ENCODE measurements at places on chromosomes 5 and 9. TPM values are rescaled to one million over a fixed set of nuclear protein-coding genes. Genes with fewer than 3 reads are reported as not detected.
A peak's percentile ranks its signal among the peaks of the same experiment; 100 is the strongest.

DNA sequence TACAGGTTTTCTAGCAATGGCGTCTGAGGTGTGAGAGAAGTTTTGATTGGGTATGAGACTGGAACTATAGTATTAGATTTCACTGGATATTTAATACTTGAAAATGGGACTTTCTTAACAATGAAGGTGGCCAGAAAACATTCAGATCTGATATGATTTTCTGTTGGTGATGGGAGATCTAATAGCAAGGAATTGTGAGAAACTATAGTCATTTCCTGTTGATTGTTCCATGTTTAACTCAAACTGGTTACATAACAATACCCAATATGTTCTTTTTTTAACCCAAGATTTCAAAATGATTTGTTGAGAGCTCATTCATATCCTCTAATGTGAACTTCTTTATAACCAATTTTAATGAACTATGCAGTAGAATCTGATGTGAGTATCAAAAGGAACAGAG, 793.2 kb upstream of the RGMB start:
- DNase-seq, result no peak

WNT8A gene
- not detected for total RNA-seq

- peak; percentile 74 for DNase-seq
Observed at GRCh38 chr5:317086-317811, 4.3 kb upstream of the AHRR start.

PCDHB10 gene
- total RNA-seq, result 0.96 TPM

DNA sequence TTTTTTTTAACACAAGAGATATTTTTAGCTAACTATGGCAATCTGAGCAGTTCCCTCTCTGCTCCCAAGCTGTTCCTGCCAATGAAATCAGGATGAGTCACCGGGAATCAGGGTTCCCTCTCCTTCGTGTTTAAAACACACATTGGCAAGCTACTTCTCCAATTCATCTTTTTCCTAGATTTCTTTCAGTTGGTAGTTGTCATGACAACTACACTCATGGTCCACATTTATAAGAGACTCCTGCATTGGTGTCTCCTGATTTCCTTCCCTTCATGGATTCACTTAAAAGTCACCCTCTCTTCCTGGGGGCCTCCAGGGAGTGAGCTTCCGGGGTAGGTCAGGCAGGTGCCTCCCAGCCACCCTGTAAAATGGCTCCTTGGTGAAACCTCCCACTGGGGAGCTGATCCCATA, 72.3 kb upstream of the NIPAL4 start:
- DNase-seq, result peak; percentile 95

UGT3A1 gene
- total RNA-seq, result not detected

ADAMTS16 gene
- not detected for total RNA-seq

ARSI gene
- total RNA-seq, result 5.8 TPM

Data from HFFc6 (cell line).